NCI-H774 (cell line): ENCODE measurements at places on chromosomes 7 and 10.

DNA sequence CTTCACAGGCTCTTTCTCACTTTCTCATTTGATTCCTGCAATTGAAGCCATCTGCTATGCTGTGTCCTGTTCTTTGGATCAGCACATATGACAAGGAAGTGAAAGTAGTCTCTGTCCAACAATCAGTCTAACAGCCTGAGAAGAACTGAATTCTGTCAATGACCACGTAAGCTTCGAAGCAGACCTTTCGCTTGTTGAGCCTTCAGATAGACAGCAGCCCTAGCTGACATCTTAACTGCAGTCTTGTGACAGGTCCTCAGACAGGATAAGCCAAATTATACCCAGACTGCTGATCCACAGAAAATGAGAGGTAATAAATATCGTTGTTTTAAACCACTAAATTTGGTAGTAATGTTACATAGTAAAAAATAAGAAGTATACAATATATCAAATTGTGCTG is 691.0 kb upstream of the LRRTM3 start:
- DNase-seq, result no peak

GRCh38 chr7:137875746-137876145 is 29.0 kb upstream of the DGKI start:
- DNase-seq, result no peak

GRCh38 chr7:24943096-24943948 is 36.7 kb downstream of the OSBPL3 start:
- no peak for DNase-seq

DNA sequence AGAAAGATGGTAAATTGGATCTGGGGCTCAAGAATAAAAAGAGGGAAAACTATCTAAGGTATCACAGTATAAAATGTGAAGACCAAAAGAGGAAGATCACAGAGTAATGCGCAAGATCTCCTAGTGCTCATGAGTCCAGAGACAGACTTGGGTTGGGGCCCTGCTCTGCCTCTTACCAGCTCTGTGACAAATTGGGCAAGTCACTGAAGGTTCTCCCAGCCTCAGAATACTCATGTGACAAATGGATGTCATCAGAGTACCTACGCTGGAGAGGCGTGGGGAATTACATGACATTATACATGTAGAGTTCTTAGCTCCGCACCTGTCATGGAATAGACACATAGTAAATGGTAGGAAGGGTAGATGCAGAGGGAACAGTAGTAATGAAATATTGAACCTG is 124.4 kb downstream of the DOCK4 start:
- no peak for DNase-seq

DNA sequence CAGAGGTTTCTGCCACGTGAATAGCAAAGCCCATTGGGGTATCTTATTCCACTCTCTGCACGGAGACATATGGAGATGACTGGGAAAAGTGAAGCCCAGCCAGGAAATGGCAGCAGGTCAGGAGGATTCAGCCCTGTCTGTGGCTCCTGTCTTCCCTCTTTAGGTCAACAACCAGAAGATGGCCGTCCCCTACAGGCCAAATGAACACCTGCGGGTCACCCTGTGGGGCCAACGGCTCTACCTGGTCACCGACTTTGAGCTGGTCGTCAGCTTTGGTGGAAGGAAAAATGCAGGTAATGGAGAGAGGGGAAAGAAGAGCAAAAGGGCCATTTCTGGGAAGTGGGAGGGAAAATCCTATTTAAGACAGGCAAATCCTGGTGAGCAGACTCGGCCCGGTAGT is 38.3 kb downstream of the EPHB4 start:
- no peak for DNase-seq

GRCh38 chr10:36440539-36440938 is 684.9 kb upstream of the ANKRD30A start:
- no peak for DNase-seq

DNA sequence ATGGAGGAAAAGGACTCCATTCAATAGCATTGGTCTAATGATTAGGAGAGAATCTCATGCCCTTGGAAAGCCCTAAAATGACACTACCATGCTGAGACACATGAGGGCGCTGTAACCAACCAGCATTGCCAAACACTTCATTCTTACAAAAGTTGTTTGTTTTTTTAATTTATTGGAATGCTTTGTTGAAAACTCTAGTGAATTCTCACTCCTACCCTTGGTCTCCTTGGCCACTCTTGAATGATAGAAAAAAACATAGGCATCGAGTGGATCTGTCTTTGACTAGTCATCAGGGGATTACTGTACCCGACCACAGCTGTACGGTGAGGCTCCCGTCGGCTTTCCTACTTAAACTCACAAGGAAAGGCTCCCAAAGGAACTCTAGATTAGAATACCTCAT is 29.3 kb upstream of the ADD3 start:
- no peak for DNase-seq

- DNase-seq, result no peak
These were observed 680.4 kb upstream of the POM121L12 start for GRCh38 chr7:52355053-52355452.
